ENCODE measurements at places on chromosomes 6 and 20.

- DNase-seq: no peak
Observed at GRCh38 chr6:36692861-36693702, 4.5 kb upstream of the RAB44 start.

DNA sequence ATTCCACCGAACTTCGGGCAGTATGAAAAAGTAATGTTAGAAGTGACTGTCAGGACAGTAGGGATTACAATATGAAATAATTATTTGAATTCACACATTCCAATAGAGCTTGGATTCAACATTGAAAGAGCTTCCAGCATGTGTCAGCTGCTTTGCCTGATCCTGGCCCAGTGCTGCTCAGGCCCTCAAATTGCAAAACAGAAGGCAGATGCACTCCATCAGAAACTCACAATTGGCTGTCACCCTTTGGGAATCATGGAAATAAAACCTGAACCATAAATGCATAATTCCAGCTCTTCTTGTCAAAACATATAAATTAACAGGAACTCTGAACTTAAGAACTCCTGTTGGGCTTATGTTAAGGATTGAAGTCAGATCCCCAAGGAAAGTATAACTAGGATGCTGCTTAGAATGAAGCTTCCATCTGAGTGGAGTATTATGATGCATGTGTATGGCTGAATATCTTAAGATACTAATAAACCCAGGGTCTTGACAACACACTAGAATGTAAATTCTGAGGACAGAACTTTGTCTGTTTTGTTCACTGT lies 1.8 kb upstream of the NDUFAF4 start:
- DNase-seq: no peak

- DNase-seq: no peak
Observed at GRCh38 chr6:99514089-99514488, 1.1 kb downstream of the USP45 start.

- DNase-seq: no peak
Observed at GRCh38 chr6:3367630-3368029, 89.2 kb downstream of the SLC22A23 start.

GRCh38 chr6:113447088-113447831 lies 409.9 kb upstream of the MARCKS start:
- no peak for DNase-seq

- DNase-seq: no peak
Observed at GRCh38 chr6:158552796-158553138, 7.1 kb upstream of the TMEM181 start.

GRCh38 chr20:57513199-57513598 lies 11.7 kb downstream of the CTCFL start:
- no peak for DNase-seq

- peak; percentile 71 for DNase-seq
Observed at GRCh38 chr20:5100684-5101347, 18.9 kb downstream of the PCNA start.

GRCh38 chr6:25342802-25343201 lies 63.6 kb downstream of the CARMIL1 start:
- DNase-seq: no peak

GRCh38 chr20:33316958-33317357 lies 33.9 kb downstream of the BPIFB1 start:
- no peak for DNase-seq

DNA sequence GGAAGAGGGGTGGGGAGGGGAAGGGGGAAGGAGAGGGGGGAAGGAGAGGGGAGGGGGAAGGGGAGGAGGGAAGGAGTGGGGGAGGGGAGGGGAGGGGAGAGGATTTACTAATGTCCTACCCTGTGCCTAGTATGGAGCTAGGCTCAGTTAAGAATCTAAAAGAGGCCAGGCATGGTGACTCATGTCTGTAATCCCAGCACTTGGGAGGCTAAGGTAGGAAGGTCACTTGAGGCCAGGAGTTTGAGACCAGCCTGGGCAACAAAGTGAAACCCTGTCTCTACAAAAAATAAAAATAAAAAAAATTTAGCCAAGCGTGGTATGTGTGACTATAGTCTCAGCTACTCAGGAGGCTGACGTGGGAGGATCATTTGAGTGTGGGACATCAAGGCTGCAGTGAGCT lies 13.0 kb downstream of the UBE2J1 start:
- DNase-seq: no peak

DNA sequence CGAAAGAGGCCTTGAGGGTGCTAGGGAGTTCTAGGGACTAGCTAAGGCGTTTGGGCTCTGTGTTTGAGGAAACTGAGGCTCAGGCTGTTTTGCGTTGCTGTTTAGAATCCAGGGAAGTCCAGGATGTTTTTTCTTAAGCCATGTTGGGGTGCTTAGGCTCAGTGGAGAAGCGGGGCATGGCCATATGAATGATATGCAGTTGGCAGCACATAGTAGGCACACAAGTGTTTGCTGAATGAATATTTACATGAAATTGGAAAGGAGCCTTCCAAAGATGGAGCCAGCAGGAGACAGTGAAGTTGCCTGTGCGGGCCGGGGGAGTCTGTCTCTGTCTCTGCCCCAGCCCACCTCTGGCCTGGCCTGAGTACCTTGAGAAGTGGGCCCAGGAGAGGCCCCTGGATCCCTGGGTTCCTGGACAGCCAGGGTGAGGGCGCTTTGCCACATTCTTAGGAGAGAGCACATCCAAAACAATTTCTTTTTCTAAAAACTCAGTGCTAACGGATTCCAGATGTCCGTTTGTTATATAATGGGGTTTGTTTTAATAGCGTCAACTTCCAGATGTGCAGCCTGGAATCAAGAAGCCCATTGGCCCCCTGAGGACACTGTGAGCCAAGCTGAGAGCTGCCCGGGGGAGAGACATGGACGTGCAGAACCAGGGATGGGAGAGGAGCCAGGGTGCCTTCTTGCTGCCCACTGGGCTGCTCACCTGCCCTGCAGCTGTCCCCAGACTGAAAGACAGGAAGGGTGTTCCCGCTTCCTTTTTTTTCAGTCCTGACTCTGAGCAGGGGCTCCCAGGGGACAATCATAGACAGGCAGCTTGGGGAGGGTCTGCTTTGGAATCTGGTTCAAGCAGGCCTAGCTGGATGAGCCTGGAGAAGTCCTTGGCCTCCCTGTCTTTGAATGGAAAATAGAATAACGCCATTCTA lies 20.1 kb upstream of the EMILIN3 start:
- no peak for DNase-seq

DNA sequence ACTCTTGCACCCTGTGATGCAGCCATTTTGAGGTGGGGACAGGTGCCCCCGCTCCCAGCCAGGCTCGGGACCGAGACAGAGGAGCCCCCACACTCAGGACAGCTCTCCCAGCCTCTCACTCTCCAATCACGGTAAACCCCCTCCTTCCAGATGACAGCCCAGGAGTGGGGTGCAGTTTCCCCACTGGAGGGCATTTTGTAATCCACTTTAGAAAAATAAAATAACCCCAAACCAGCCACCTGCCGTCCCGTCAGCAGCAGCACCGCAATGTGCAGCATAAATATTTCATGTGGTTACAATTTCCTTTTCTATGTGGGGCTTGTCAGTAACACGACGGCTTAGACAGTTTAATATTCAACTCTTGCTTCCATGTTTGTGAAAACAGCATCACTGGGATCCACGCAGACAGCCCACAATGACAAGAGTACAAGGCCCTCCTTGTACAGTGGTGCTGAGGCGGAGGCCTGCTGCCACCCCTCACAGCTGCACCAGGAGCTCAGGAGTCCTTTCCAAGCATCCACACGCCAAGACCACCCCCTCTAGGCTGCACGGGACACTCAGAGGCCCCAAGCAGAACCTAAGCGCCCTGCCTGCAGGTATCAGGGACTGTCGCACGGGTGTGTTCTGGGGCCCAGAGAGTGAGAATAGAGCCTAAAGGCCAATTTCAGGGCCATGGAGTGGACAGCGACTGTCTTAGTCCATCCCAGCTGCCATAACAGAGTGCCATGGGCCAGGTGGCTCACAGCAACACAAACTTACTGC lies 116.7 kb downstream of the JPH2 start:
- no peak for DNase-seq

DNA sequence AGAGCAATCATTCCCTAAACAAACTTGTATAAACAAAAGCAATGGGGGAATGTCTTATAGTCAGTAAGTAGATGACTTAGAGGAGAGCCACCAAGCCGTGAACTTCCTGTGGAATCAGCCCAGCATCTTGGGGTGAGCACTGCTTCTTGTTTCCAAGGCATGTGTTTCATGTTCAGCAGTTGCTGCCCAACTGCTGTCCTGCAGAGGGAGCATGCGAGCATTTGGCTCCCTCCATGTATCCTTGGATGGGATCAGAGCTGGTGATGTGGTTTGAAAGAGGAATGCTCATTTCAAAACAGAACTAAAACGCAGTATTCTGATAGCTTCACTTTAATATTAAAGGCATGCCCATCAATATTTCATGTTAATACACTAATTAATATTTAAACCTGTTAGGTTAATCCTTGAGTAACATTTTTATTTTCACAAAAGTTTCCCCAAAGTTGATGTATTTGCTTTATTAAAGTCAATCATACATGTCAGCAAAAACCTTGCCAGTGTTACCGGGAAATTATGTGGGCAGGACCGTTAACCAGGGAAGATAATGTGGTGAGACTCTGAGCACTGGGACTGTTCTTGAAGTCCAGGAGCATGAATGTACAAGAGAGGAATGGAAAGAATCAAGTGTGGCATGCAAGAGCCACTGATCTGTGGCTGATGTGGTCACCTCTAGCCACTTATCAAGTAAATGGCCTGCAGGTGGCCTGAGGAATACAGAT lies 172.1 kb upstream of the GGTLC1 start:
- no peak for DNase-seq

GRCh38 chr6:56734335-56734734 lies 91.6 kb upstream of the DST start:
- no peak for DNase-seq

- DNase-seq: no peak
Observed at GRCh38 chr6:56664029-56664428, 21.3 kb upstream of the DST start.

DNA sequence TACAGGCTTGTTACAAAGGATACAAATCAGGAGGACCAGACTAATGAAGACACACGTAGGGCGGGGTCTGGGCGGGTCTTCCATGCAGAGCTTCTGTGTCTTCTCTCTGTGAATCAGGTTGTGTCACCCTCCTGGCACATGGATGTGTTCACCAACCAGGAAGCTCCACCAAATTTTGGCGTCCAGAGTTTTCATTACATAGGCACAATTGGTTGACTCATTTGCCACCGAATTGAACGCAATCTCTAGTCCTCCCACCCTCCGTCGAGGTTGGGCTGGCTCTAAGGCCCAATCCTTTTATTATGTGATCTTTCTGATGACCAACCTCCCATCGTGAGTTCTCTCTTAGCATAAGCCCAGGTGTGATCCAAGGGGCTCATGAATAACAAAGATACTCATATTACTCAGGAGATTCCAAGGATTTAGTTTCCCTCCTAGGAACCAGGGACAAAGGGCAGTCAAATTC lies 36.3 kb upstream of the DDR1 start:
- no peak for DNase-seq

DNA sequence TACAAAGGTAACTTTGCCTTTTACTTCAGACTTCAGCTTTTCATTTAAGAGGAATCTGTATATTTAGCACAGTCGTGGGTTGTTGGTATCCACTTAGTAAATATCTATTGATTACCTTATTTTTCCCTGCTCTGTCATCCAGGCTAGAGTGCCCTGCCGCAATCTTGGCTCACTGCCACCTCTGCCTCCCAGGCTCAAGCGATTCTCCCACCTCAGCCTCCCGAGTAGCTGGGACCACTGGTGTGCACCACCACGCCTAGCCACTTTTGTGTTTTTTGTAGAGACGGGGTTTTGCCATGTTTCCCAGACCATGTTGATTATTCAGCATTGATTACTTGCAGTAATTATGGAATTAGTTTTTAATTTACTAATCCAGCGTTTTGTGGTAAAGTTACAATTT lies 41.3 kb downstream of the MACROD2 start:
- DNase-seq: no peak

DNA sequence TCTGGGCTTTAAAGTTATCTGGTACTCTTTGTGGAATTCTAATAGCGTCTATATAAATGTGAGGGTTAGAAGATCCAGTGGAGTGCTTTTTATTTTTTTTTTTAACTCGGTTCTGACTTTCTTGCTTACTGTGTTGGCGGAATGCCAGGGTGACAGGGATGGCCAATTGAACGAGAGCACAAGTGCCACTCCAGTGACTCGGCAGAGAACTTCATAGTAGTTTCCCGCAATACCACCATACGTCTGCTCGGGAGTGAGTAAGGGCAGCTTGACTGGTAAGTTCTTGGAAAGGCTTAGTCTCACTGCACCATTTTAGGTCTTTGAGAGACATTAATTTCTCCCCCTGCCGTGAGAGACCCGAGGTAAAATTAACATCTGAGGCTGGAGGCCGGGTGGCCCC lies 49.4 kb upstream of the TULP1 start:
- DNase-seq: no peak

DNA sequence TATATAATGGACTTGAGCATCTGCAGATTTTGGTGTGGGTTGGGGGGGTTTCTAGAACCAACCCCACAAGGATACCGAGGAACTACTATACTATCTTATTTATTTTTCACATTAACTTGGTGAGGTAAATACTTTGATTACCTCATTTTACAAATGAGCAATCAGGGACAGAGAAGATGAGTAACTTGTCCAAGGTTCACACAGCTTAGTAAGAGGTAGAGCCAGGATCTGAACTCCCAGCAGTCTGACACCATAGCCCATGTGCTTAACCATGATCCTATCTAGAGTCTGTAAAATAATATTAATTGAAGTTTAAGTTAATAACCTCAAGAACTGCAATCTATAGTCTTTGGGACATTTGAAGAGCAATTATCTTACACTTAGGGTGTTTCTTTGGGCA lies 28.6 kb downstream of the DHX35 start:
- DNase-seq: no peak

DNA sequence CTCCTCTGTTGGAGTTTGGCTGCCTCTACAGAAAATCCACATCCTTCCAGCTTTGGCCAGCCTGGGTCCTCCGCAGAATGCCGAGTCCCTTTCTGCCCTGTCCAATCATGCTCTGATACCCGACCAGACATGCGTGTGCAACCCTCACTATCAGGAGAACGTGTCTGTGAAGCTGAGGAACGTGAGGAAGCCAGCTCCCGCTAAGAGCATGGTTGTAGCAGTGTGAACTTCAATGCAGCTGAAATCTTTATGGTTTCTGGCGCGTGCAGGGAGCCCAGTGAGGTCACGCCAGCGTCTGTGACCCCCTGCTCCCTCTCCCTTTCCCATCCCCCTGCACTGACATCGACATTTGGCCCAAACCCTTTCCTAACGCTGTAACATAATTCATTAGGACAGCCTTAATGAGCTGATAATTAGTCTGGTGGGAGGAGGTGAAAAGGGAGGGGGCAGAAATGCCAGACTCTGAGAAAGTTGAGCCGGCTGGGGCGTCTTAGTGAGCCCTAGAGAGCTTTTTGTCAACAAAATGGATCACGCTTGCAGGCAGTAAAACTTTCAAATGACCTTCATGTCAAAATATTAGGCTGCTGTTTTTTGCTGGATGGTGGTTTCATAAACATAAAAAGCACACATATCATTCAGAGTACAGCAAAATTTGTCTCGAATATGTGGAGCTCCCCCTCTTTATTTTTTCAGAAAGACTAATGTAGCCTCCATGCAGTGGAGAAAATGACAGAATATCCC lies 423.3 kb downstream of the QKI start:
- DNase-seq: no peak

- no peak for DNase-seq
Observed at GRCh38 chr6:169240591-169241390, 12.9 kb downstream of the THBS2 start.

GRCh38 chr6:53476964-53477363 lies 67.9 kb downstream of the GCLC start:
- no peak for DNase-seq
